Activated CD4-positive, alpha-beta T cell treated with anti-CD3 and anti-CD28 coated beads, Interleukin-2, amount 10 ng/mL, durations not matched to agents 24 days and 14 days (primary cell): ENCODE measurements at places on chromosomes 1 and 21.

DNA sequence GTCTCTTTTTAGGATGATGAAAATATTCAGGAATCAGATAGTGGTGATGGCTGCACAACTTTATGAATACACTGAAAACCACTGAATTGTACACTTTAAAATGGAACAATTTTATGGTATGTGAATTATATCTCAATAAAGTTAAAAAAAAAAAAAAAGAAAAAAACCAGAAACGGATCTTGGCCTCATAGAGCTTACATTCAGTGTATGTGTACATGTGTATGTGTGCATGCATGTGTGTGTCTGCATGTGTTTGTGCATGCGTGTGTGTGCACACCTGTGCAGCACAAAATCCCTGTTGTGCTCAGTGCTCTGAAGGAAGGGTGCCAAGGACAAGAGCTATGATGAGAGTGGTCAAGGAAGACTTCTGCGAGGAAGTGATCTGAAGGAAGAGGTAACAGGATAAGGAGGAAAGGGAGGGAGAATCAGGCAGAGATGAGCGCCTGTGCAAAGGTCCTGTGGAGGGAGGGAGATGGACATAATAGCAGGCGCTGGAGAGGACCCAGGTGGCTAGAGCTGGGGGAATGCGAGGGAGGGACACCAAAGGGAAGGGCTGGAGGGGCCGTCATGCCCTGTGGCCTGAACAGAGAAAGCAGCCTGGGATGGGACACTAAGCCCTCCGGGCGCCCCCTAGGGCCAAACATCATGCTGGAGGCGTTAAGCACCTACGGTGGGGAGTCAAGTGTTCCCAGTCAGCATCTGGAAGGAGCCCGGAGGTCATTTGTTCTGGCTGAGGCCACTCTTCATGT lies 25.2 kb downstream of the NKAIN1 start:
- DNase-seq: no peak
- H3K27ac ChIP-seq: no peak overlapping the region
- H3K4me1 ChIP-seq: no peaks in the 10 kb centered on the region
- no peaks in the 10 kb centered on the region for H3K36me3 ChIP-seq
- H3K4me3 ChIP-seq: no peak overlapping the region
- peaks cover 5% of the 10 kb centered on the region for H3K27me3 ChIP-seq

DNA sequence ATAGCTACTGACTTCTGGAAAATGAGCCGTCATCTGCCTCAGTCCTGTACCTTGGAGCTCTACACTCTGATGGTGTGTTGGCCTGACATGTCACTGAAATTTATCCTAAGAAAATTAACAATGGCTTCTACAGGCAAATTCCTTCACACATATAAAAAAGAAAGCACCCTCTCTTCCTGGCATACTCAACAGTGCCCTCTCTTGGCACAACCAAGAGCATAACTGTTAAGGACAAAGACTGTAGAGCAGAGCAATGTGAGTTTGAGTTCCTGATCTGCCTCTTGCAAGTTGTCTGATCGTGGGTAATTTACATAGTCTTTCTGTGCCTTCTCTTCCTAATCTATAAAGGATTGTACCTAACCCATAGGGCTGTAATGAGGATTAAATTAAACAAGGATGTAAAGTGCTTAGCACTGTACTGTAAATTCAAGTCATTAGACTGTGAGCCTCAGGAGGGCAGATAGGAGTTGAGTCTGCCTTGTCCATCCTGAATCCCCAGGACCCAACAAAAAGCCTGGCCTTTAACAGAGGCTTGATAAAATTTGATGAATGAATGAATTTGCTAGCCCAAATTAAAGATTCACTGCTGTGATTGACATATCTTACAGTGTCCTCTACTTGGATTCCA lies 83.5 kb downstream of the SYF2 start:
- peaks cover 2% of the 10 kb centered on the region for H3K4me1 ChIP-seq
- H3K36me3 ChIP-seq: no peaks in the 10 kb centered on the region
- peak; percentile 83 for DNase-seq
- H3K27ac ChIP-seq: no peak overlapping the region
- H3K27me3 ChIP-seq: peaks cover 44% of the 10 kb centered on the region

DNA sequence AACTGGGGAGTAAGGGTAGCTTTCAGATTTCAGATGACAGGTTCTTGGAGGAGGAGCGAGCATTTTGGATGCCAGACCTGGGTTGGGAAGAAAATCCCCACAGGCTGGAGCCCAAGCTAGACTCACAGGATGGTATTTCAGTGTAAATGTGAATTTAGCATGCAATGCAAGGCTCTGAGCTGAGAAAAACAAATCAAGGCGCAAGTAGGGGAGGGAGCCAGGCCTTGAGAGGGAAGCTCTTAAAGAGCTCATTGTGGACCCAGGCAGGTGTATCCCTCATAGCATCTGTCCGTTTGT lies 386.1 kb downstream of the MATN1 start:
- H3K4me1 ChIP-seq: no peaks in the 10 kb centered on the region
- no peak for DNase-seq
- no peaks in the 10 kb centered on the region for H3K36me3 ChIP-seq
- no peak overlapping the region for H3K27ac ChIP-seq
- peaks cover 4% of the 10 kb centered on the region for H3K27me3 ChIP-seq
- no peak overlapping the region for H3K4me3 ChIP-seq

DNA sequence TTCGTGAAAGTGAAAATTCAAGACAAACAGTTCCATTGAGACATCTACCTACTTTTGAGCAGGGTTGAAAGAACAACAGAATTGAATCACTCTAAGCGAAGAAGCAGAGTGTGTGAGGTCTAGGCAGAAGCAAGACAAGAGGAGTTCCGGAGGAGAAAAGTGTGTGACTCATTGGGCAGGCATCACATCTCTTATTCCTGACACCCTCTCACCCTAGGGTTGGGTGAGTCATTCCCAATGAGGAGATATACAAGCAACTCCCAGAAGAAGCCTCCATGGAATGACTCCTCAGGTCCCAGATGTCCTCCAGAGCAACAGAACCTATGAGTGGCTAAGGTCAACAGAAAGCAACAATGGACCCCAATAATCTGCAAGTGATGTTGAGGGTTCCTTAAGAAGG lies 138.1 kb downstream of the TPR start:
- no peak overlapping the region for H3K27ac ChIP-seq
- H3K4me3 ChIP-seq: no peak overlapping the region
- H3K4me1 ChIP-seq: no peaks in the 10 kb centered on the region
- H3K36me3 ChIP-seq: no peaks in the 10 kb centered on the region
- DNase-seq: no peak
- H3K27me3 ChIP-seq: peaks cover 10% of the 10 kb centered on the region

DNA sequence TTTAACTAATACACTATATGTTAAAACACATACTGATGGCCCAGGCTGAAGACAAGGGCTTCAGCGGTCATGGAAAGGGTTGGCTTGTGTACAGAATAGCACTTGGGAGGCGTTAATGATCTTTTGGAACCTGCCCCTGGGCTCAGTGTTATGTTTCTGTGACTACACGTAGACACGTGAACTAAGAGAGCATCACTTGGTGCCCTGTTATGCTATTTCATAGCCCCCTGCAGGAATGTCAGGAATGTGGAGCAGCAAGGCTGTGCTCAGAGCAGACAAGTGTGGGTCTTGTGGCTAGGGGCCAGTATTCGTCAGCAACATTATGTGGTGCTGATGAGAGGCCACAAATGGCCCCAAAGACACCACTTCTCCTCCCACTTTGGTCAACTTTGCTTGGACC lies 132.4 kb downstream of the MAP3K21 start:
- H3K27me3 ChIP-seq: peaks cover 2% of the 10 kb centered on the region
- DNase-seq: no peak
- H3K27ac ChIP-seq: no peak overlapping the region
- no peaks in the 10 kb centered on the region for H3K36me3 ChIP-seq
- peaks cover 3% of the 10 kb centered on the region for H3K4me1 ChIP-seq

DNA sequence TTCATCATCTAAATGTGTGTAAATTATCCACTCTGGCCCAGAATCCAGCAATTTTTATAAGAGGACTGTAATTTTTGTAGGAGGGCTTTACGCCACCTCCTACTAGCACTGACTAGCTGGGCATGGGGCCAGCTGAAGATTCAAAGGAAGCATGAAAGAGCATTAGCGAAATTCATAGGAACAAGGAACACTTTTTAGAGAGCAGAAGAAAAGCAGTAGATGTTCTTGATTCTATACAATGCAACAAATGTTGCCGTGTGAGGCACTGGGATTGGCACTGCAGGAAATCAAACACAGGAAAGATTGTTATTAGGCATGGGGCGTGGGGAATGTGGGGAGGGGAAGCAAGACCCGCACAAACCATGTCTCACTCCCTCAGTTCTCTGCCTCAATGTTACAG lies 58.4 kb upstream of the PARP1 start:
- H3K4me1 ChIP-seq: no peaks in the 10 kb centered on the region
- no peak for DNase-seq
- peaks cover 26% of the 10 kb centered on the region for H3K27me3 ChIP-seq
- no peak overlapping the region for H3K27ac ChIP-seq
- no peaks in the 10 kb centered on the region for H3K36me3 ChIP-seq

- no peak overlapping the region for H3K27ac ChIP-seq
- no peaks in the 10 kb centered on the region for H3K4me1 ChIP-seq
- no peak for DNase-seq
- no peak overlapping the region for H3K4me3 ChIP-seq
Measured at GRCh38 chr1:216740331-216740730, 17.1 kb upstream of the ESRRG start.

- H3K4me1 ChIP-seq: peaks cover 32% of the 10 kb centered on the region
- no peak for DNase-seq
- no peaks in the 10 kb centered on the region for H3K27me3 ChIP-seq
- peaks cover 76% of the 10 kb centered on the region for H3K36me3 ChIP-seq
Measured at GRCh38 chr1:89580036-89580435, 52.9 kb upstream of the LRRC8C start.

DNA sequence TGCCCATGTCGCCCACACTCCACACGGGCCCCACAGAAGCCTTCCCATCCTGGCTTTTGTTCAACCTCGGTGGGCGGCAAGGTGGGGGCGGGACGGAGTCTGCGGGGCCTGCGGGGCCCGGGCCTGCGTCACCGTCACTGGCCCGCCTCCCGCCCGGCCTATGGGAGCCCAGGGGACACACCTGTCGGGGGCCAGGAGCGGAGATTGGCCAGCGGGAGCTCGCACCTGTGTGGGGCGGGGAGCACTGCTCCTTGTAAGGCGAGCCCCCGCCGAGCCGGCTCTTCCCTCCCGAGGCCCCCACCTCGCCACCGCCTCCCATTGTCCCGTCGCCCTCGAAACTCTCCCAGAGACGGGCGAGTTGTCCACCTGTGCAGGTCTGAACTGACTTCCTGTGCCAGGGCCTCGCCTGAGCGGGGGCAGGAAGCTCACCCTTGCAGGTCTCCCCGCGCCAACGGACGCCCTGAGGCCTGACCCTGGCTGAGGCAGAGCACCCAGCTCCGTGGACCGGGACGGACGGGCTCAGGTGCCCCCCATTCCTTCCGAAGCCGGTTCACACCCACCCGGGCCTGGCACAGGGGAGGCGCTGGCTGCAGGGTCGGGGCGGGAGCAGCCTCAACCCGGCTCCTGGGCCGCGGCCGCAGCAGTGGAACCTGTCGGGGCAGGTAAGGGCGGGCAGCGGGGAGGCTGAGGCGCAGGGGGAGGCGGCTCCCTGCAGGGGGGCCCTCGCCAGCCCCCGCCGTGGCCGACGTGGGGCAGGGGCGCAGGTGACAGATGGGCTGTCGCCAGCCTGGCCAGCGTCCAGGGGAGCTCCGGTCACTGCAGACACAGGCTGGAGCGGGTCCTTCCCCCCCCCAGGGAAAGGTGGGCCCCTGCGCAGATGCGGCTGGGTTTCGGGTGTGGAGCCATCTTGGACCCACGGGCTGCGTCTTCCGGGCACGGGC lies 10.8 kb upstream of the TTLL10 start:
- H3K27me3 ChIP-seq: no peaks in the 10 kb centered on the region
- no peak overlapping the region for H3K4me3 ChIP-seq
- no peak for DNase-seq

DNA sequence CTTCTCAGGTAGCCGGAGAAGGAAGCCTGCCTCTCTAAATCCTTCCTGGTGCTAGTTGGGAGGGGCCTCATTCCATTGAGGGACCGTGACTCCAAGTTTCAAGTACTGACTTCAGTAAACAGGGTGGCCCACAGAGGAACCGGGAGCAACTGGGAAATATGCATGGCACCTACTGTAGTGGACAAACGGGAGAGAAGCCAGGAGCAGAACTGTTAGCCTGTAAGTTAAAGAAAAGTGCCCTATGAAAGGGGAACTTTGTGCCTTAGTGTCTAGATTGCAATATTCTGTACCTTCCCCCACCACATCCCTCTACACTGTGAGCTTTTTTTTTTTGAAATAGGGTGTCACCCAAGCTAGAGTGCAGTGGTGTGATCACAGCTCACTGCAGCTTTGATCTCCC lies 33.2 kb upstream of the KANK4 start:
- H3K36me3 ChIP-seq: no peaks in the 10 kb centered on the region
- no peak overlapping the region for H3K4me3 ChIP-seq
- DNase-seq: no peak

DNA sequence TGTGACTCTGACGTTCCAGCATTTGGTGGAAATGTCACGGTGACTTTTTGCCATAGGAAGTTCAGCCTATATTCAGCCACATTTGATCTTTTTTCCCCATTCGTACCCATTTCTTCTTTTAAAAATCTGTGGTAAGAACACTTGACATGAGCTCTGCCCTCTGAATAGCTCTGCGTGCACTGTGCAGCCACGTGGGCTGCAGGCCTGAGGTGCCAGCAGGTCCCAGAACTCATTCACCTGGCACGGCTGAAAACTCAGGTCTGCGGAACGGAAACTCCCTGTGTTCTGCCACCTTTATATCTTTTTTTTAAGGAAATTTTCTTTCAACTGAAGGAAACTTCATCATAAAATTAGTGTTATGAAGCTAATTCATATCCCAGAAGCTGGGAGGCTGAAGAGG lies 28.6 kb downstream of the CEP104 start:
- no peaks in the 10 kb centered on the region for H3K27me3 ChIP-seq
- H3K27ac ChIP-seq: no peak overlapping the region
- H3K4me1 ChIP-seq: no peaks in the 10 kb centered on the region
- no peak overlapping the region for H3K4me3 ChIP-seq
- DNase-seq: no peak
- H3K36me3 ChIP-seq: peaks cover 41% of the 10 kb centered on the region

- H3K36me3 ChIP-seq: no peaks in the 10 kb centered on the region
- peaks cover 14% of the 10 kb centered on the region for H3K27me3 ChIP-seq
- no peak overlapping the region for H3K27ac ChIP-seq
- peak; percentile 75 for DNase-seq
Measured at GRCh38 chr1:32724678-32725614, 22.4 kb upstream of the SYNC start.

DNA sequence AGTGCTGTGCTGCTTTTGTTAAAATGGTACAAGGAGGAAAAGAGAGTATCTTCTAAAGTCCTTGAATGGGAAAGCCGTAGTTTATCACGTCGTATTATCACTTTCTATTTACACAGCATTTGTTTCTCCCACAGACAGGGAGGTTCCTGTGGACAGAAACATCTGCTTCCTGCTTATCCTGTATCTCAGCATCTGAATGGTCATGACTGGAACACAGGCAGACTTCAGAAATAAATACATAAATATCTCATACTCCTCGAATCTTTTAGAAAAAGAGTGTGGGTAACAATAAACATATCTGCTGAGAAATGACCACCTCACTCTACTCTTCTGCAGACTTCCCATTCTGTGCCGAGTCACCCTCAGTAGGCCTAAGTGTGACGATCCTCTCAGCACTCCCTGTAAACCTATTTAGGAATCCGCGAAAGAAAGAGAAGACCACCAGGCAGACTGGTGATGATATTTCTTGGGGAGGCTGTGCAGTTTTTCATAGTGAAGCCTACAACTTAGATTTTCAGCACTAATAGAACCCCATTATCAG lies 393.5 kb downstream of the SMYD3 start:
- peaks cover 9% of the 10 kb centered on the region for H3K4me1 ChIP-seq
- no peak overlapping the region for H3K27ac ChIP-seq
- H3K4me3 ChIP-seq: no peak overlapping the region
- no peak for DNase-seq
- no peaks in the 10 kb centered on the region for H3K36me3 ChIP-seq

GRCh38 chr1:112061901-112062320 lies 72.4 kb upstream of the KCND3 start:
- no peak overlapping the region for H3K4me3 ChIP-seq
- no peaks in the 10 kb centered on the region for H3K36me3 ChIP-seq
- H3K27ac ChIP-seq: no peak overlapping the region
- H3K27me3 ChIP-seq: peaks cover 13% of the 10 kb centered on the region
- no peak for DNase-seq
